HS-27A (cell line): ENCODE measurements at places on chromosomes 5 and 9.

- no peak for DNase-seq
These were observed 14.9 kb downstream of the GLIS3 start for GRCh38 chr9:4284925-4285324.

DNA sequence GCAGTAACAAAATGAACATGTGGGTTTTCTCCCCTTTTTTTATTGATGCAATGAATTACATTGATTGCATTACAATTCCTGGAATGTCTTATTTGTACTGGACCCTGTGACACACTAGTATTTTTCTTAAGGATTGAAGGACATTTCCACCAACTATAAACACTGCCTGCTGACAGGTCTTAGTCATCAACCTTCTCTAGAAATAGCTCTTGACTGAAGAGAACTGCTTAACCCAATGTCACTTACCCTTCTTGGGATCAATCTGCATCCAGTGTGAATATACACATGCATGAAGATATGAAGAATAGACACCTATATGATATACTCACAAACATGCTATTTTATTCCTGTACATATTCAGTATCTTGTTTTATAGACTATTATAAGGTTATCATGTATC lies 130.6 kb downstream of the FBXO38 start:
- DNase-seq: no peak

GRCh38 chr5:112967520-112968083 lies 9.0 kb upstream of the DCP2 start:
- DNase-seq: no peak

DNA sequence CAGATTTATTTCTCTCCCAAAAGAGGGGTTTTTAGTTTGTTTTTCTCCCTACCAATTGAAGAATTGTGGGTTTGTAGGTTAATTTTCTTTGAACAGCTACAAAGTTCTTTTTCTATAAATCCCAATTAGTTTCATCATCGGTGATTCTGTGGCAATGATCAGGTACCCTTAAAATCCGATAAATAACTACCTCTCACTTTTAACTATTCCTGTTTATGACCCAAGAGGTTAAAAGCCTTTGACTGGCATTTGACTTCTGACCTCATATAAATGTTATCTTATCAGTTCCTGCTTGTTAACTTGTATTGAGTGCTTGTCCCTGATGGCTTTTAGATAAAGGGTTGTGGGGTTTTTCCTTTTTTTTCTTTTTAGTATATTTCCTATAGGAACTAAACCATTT lies 124.4 kb upstream of the TMEM161B start:
- no peak for DNase-seq

DNA sequence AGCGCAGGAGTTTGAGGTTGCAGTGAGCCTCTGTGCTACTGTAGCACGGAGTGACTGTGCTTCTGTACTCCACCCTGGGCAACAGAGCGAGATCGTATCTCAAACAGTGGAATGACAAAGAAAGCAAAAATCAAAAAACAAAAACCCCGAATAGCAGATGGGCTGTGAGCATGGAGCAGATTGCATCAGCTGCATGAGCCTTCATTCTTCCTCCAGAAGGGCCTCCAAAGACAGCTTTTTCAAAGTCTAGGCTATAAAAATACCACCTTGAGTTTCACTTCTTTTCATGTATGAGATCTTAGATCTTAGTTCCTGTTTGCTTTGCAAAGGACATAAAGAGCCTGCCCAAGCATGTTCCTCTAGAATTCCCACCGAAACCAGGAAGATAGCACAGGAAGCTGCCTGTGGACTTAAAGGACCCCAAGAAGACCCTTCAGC lies 15.0 kb upstream of the HSPB3 start:
- no peak for DNase-seq

DNA sequence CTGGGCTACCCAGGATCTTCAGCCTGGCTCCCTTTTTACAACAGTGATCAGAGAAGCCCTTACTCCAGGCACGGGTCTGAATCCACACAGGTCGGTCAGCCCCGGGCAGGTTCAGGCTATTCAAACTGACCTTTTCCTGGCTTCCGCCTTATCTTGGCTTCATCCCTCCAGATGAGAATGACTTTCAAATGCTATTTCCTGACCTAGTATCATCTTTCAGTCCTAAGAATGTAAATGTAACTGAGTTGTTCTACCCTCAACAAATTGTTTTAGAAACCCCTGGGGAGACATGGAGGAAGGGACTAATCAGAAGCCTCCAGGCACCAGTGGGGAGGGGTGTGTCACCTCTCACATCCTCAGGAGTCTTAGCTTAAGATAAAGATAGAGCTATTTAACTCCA lies 213.2 kb downstream of the EPB41L4A start:
- no peak for DNase-seq

GRCh38 chr5:31193591-31194467 lies at the start of gene CDH6:
Gene CDH6, plus strand, starts transcription at chr5:31193686. Its CDS starts 73,788 bp downstream, at chr5:31267474.
- no peak for DNase-seq

DNA sequence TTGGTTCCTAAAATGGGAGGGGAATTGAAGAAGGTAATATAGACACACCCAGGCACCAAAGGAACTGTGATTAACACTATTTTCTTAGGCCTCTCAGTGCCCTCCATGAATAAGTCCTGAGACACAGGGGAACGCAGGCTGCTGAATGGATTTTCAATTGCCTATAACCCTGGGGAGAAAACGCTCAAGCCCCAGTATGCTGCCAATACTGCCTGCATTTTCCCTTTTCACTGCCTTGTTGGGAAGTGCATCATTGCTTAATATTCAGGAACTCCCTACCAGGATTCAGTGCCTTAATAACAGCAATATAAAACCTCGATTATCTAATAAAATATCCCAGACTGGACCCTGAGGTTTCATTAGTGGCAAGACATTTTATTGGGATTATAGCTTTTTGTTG lies 25.4 kb downstream of the APBA1 start:
- no peak for DNase-seq

- DNase-seq: no peak
These were observed 1.6 kb upstream of the TMEM141 start for GRCh38 chr9:136789523-136789937.

GRCh38 chr5:78985116-78985724 lies at the start of gene ARSB:
Gene ARSB, minus strand, starts transcription at chr5:78985310. Its CDS starts 62 bp downstream, at chr5:78985248.
- no peak for DNase-seq

- DNase-seq: no peak
These were observed 1.2 kb downstream of the SCAMP1 start for GRCh38 chr5:78361631-78361993.
